MM.1S (cell line): ENCODE measurements at places on chromosomes 11 and 22.

GRCh38 chr11:121887569-121887968, 228.4 kb downstream of the BLID start:
- DNase-seq, result no peak

DNA sequence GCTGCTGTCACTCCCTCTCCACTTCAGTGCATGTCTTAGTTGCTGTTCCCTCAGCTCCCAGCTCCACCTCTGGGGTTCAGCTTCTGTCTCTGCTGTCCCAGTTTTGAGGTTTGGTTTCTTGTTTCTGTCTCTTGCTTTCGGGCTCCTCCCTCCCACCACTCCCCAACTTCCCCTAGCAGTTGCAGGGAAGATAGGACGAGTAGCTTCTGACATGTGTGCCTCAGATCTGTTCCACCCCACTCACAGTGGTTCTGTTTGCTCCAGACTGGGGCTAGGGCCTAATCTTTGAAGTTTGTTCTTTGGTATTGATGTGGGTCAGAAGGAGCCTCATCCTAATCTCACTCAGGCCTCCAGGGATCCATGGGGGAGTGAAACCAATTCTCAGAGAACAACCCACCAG, 2.6 kb upstream of the RRM1 start:
- peak; percentile 34 for DNase-seq

DNA sequence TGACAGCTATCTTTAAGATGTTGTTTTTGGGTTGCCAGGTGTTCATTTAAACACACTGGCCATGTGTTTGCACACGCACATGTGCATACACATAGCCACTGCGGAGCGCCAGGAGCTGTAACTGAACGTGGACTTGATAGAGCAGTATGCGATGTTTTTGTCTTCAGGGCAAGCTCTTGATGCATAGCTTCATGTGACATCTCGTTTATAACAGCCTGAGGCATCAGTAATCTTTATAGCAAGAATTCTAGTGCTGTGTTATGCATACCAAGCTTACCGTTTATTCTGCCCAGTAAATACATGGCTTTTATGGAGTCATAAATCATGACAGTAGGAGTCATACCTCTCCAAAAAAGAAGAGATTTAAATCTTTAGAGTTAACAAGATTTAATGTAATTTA, 87.0 kb downstream of the ATXN10 start:
- DNase-seq, result no peak

DNA sequence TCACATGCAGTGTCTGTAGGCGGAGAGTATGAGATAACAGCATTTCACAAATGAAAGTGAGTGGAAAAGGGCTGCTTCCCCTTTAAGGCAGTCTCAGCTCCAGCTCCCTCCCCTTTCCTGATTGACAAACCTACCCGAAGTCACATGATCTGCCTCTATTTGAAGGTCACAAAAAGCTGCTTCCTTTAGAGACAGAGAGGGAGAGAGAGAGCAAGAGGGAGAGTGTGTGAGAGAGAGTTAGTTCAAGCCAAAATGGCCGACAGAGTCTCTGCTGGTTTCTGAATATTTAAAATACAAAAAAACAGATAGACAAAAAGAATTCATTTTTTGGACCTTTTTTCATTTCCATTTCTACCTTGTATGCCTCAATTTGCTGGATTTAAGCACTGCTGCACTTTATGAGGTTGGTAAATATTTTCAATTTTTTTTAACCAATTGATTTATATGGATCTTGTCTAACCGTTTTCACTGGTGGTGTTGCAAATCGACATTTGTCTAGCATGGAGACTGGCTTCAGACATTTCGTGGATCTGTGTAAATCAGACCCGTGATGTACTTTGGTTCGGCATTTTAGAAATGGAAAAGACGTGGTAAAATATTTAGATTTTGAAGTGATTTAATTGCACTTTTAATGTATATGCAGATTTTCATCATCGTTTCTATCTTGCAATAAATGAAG, at the start of gene TNRC6B:
TSS of gene TNRC6B (plus strand) at position 188 of the 679 bp plus-strand sequence. CDS start at position 399, 211 bp downstream.
- DNase-seq, result peak; percentile 98

DNA sequence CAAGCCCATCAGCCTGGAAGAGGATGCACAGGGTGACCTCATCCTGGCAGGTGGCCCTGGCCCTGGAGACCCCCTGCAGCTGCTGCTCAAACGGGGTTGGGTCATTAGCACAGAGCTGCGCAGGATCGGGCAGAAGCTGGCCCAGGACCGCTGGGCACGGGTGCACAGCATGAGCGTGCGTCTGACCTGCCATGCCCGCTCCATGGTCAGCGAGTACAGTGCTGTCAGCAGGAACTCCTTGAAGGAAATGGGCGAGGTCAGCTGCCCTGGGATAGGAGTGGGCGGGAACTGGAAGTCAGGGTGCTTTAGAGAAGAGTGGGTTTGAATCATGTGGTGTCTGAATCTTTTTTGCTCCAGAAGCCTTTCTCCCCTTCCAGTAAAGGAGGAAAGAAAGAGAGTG, 61.1 kb downstream of the INSC start:
- DNase-seq, result no peak

- DNase-seq, result no peak
Measured at GRCh38 chr11:76155500-76156227, 50.6 kb downstream of the WNT11 start.

GRCh38 chr11:57205041-57205641, 23.4 kb downstream of the LRRC55 start:
- no peak for DNase-seq

DNA sequence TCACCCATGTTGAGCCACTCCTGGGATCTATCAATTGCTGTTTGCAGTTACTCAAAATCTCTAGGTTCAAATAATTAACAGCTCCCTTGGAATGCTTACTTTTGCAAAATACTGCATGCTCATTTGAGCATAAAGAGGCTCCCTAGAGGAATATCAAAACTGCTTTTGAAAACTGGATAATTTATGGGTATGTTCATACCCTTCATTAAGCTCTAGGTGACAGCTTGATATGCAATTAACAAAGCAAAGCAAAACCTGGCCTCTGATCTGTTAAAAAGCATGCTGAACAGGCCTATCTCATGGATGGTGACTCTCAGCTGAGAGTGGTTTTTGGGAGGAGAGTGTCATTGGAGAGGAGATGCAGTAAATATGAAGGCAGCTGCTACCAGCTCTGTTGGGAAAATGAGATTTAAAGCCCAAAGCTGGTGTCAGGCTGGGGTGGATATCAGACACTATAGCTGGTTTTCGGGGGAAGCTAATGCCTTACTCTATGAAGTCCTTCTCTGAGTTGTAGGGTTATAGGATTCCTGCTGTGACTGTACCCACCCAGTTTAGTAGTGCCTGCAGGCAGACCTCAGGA, 110.9 kb downstream of the RASSF10 start:
- DNase-seq, result no peak

DNA sequence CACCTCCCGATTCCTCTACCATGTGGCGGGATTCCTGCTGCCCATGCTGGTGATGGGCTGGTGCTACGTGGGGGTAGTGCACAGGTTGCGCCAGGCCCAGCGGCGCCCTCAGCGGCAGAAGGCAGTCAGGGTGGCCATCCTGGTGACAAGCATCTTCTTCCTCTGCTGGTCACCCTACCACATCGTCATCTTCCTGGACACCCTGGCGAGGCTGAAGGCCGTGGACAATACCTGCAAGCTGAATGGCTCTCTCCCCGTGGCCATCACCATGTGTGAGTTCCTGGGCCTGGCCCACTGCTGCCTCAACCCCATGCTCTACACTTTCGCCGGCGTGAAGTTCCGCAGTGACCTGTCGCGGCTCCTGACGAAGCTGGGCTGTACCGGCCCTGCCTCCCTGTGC, 10.5 kb downstream of the CXCR5 start:
- no peak for DNase-seq

DNA sequence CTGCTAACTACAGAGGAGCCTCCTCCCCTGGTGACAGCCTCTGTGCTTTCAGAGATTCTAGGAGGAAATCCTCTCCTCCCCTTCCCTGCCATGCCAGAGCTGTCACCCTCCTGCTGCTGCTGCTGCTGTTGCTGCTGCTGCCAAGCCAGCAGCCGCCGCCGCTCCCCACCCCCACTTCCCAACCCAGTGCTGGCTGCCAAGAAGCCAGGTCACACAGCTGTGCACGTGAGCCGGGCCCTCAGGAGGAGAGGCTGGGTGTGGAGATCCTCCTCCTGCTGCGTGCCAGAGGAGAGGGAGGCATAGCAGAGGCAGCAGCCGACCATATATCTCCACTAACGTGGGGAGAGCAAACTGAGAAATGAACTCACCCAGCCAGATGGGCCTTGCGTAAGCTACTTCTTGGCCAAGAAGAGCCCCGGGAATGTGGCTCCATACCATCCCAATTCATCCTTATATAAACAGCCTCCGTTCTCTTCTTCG, 12.4 kb downstream of the CRY2 start:
- DNase-seq, result no peak

DNA sequence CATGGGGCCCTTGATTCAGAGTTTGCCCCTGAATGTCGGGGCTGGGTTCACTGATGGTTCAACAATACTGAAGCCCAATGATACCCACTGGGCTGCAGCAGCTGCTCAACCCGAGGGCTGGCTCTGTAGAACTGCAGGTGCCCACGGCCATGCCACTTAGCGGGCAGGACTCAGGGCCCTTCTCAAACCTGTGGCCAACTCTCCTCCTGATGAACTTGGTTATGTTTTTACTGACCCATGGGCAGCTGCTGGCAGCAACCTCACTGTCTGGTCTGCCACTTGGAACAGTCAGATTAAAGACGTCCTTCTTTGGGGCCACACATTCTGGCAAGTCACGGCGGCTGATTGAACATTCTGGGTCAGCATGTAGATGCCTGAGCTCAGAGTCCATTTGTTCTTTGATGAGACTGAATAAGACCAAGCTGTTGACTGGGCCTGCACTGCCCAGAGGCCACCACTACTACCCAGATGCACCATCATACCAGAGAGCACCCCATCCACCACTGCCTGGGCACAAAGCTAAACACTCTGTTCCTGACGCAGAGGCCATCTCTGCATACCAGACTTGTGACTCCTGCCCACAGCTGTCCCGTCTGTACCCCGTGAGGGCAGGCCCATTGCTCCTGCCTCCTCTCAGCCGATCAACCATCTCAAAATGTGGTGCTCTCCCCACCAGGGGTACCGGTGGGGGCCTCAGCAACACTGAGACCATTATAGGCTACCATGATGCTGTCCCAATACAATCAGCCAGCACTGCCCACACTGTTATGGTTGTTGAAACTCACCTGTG, 67.8 kb downstream of the SHANK2 start:
- DNase-seq, result no peak

DNA sequence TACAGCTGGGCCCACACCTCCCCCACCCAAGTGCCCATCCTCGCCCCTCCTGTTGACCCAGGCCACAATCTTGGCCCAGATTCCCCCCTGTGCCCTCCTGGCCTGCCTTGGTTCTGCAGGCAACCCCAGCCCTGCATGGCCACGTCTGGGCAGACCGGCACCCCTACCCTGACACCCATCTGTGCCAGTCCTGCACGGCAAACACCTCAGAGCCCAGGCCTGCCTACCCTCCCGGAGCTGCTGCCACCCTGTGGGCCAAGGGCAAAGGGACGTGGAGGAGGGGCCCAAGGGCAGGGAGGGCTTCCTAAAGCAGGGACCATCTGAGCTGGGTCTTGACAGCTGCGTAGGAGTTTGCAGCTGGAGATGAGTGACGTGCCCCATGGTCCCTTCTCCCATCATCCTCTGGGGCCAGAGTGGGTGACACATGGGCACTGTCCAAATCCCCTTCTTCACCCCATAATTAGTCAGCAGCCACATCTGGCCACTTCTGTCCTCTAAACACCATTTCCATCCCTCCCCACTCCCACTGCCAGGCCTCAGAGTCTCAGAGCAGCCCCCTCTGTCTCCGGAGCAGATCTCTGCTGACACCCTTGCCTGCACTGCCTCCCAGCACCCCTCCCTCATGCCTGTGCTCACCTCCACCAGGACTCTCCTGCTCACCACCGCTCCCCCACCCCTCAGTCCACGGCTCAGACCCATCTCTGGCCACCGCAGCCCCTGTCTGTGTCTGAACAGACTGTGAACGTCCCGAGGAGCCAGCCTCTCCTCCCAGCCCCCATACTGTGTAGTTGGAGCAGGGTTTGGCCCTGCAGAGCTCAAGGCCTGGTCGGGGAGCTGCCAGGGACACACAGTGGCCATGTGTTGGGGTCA, 35.6 kb upstream of the PPARA start:
- no peak for DNase-seq

DNA sequence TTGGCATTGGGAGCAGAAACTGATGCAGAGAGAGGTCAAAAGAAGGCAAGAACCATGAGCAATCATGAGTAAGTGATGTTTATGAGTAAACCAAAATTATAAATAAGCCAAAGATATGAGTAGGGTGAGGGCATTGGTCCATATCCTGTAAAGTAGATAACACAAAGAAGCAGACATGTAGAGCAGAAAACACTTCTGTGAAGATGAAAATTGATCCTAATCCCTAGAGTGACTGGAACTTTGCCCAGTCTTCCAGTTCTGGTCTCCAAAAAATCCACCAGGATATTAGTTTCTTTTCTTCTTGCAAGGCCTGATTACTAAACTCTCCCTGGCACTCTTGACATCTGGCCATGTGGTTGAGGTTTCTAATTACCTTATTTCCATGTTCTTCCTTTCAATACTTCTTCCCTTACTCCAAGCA, 13.7 kb upstream of the DRD2 start:
- DNase-seq, result no peak

GRCh38 chr11:11641581-11641980, 19.8 kb upstream of the GALNT18 start:
- DNase-seq, result no peak

GRCh38 chr11:77309401-77310085, 8.1 kb upstream of the GDPD4 start:
- no peak for DNase-seq

GRCh38 chr22:50626850-50627641, 906 bp downstream of the ARSA start:
- no peak for DNase-seq

DNA sequence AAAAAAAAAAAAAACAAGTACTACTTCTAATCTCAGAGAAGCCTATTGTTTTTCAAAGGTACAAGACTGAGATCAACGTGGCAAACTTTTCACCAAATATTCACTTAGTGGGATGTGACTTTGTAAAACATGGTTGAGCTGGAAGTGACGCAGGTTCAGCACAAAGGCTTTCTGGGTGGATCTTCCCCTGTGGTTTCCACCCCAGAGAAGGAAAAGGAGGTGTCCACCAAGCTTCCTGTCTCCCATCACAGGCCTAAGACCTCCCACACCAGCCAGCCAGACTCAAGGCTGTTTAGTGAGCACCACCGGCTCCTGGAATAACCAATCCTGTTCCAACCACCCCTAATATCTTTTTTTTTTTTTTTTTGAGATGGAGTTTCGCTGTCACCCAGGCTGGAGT, 5.7 kb downstream of the TMEM184B start:
- no peak for DNase-seq

DNA sequence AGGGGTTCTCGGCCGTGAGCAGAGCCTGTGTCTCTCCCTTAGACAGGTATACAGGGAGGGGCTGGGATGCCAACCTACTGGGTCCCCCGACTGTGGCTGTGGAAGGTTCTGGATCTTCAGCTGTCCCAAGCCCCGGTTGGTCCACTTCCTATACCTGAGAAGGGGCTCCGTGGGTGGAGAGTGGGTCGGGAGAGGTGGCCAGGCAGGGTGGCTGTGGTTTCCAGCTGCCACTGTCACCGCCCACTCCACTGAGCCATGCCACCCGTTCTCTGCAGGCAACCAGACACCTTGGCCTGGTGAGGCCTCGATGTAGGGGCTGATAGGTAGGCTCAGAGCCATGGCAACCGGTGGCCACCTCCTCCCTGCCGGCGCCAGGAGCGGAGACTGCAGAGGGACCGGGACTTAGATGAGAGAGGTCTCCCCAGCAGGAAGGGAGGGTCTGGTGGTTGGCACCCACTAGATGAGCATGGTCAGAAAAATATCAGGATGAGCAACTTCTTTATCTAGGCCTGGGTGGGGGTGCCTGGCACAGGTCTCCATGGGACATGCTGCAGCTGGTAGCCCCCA, 53.8 kb downstream of the TRIOBP start:
- no peak for DNase-seq

GRCh38 chr11:1890856-1891830, 552 bp downstream of the PRR33 start:
- no peak for DNase-seq
